EL (cell line): ENCODE measurements at places on chromosomes 6 and 20.

DNA sequence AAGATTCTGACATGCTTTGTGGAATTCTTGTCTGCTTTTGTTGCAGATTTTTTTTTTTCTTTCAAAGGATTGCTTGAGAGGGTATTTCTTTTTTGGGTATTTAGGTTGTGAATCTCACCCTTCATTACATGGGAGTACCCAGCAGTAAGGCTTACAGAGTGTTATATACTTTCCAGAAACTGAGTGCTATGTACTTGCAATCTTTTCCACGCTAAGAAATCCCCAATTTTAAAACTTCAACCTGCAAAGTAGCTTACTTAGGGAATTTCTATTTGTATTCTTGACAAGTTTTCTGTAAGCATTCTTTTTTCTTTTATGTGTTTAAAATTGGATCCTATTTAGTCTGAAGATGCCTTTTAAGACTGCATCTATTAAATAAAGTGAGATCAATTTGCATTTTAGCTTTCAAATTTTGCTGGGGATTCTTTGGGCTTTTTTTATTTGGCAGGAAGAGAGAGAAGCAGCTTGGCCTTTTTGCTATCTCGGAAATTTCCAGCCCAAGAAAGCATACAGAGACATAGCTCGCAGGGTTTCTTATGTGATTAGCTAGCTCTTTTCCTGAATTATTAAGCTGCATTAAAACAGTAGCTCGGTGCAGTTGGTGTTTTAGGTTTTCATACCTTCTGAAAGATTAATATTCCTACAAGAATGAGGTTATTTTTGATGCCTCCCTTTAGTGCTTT, 42.6 kb downstream of the KCNS1 start:
- no peak for DNase-seq

GRCh38 chr6:111076024-111076695, 11.1 kb upstream of the SLC16A10 start:
- DNase-seq: no peak

DNA sequence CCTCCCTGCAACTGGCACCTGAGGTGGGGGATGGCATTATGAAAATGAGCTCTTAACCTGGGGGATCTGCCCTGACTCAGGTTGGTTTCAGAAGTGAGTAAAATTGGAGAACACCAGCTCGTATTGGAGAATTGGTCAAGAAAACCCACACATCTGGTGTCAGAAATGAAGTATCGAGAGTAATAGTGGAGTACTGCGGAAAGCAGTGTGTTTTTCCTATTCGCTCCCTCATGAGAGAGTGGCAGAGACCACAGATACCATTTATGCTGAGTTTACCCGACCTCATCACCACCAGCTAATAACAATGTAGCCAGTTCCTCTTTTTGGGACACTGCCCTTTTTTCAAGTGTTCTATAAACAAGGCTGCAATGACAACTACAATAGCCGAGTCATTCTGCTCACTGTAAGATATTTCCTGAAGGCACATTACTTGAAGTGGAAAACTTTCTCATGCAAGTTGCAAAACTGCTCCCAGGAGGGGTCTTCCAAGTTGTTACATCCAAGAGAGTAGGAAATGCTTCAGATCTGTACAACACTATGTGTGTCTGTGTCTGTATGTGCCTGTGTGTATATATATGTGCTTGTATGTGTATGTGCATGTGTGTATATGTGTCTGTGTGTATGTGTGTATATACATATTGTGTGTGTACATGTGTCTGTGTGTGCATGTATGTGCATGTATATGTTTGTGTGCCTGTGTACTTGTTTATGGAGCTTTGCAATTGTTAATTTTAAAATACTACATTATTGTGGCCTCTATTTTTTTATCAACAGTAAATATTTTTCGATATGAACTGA, 106.0 kb upstream of the CST7 start:
- DNase-seq: no peak

DNA sequence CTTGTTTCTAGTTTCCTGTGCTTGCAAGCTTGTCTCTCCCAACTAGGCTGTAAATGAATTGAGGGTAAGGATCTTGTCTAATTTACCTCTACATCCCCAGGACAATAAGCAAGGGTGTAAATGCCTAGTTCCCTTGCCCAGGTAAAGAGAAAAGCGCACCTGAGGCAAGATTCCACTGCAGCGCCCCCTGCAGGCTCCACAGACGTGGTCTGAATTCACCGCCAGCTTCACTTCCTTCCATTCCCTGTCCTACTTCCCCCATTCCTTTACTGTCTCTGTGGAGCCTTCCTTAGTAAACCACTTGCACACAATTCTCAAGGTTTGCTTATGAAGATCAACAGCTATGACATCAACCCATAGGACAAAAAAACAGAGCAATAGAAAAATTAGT, 42.3 kb downstream of the ANKEF1 start:
- DNase-seq: no peak

GRCh38 chr20:60754856-60755255, 497.2 kb upstream of the CDH4 start:
- DNase-seq: no peak

DNA sequence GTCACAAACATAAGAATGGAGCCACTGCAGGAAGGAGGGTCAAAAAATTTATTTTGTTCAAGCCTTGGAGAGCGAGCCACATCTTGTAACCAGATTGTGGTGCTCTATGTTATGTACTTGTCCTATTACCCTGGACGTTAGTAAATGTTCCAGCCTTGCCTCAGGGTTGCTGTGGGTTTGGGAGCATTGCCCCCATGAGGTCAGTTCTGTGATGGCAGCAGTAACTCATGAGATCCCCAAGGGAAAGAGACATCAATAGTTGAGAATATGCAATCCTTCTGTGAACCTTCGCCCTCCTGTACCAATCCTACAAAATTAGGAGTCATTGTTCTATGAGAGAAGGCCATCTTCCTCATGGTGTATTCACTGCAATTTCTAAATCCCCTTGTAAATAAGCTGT, 16.4 kb upstream of the CFAP206 start:
- DNase-seq: peak; percentile 51

DNA sequence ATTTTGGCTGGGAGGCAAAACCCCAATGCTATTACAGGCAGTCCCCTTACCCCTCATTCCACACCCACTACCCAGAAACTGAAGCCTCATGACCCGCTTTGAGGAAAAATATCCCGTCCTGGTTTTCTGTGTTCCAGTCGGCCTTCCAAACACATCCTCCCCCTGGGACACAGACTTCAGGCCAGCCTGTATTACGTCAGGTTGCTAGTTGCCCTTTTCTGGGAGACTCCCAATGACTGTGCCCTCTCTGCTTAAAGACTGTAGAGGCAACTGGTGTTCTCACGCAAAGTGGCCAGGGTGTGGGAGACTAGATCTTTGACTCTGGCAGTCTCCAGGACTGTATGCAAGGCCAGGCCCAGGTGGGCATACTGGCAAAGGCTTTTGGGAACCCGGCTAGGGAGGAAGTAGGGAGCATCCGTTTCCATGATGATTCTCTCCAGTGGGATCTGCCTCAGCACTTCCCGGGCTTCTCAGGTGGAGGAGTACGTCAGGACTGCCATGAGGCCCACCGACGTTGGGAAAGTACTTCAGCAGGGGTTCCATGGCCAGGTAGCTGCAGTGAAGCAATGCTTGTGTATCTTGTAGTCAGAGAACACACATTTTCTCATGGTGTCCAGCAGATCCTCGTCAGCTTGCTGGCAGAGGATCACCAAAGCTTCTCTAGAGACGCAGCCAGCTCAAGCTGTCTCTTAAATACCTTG, 34.9 kb downstream of the DYNLT1 start:
- no peak for DNase-seq

GRCh38 chr6:168415098-168415992, 25.6 kb upstream of the SMOC2 start:
- DNase-seq: no peak
